HFFc6 (cell line): ENCODE measurements at places on chromosomes 11 and 22.

DNA sequence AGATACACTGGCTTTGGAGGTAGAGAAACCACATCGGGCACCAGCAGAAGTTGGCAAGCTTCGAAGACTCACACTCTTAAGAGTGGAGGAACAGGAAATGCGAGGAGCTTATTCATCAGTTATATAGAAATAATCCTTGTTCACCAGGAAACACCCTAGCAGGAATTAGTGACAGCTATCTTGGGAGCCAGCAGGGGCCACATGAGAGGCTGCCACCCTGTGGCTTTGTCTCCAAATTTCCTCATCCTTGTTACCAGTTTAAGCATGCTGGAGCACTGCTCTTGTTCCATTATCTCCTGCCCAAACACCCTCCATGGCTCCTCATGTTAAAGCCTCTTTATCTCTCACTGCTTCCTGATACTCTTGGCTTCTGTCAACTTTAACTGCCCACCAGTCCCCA, 131.0 kb downstream of the PLEKHA7 start:
- H3K36me3 ChIP-seq = no peaks in the 10 kb centered on the region
- no peak for DNase-seq
- no peak overlapping the region for H3K4me3 ChIP-seq
- no peak overlapping the region for H3K27ac ChIP-seq
- H3K27me3 ChIP-seq = peaks cover 6% of the 10 kb centered on the region

GRCh38 chr11:804599-804964, 449 bp downstream of the PIDD1 start:
- H3K4me1 ChIP-seq = peaks cover 18% of the 10 kb centered on the region
- no peak for DNase-seq
- H3K4me3 ChIP-seq = peak overlapping the region; percentile 85
- H3K36me3 ChIP-seq = peaks cover 4% of the 10 kb centered on the region
- peak overlapping the region; percentile 52; the same call in 1 of the 2 replicates for H3K27ac ChIP-seq

GRCh38 chr11:123429336-123429735, 733 bp upstream of the GRAMD1B start:
- peaks cover 70% of the 10 kb centered on the region for H3K4me1 ChIP-seq
- H3K27me3 ChIP-seq = no peaks in the 10 kb centered on the region
- peak overlapping the region; percentile 99 for H3K27ac ChIP-seq
- DNase-seq = peak; percentile 94
- H3K36me3 ChIP-seq = peaks cover 28% of the 10 kb centered on the region
- H3K4me3 ChIP-seq = peak overlapping the region; percentile 83

DNA sequence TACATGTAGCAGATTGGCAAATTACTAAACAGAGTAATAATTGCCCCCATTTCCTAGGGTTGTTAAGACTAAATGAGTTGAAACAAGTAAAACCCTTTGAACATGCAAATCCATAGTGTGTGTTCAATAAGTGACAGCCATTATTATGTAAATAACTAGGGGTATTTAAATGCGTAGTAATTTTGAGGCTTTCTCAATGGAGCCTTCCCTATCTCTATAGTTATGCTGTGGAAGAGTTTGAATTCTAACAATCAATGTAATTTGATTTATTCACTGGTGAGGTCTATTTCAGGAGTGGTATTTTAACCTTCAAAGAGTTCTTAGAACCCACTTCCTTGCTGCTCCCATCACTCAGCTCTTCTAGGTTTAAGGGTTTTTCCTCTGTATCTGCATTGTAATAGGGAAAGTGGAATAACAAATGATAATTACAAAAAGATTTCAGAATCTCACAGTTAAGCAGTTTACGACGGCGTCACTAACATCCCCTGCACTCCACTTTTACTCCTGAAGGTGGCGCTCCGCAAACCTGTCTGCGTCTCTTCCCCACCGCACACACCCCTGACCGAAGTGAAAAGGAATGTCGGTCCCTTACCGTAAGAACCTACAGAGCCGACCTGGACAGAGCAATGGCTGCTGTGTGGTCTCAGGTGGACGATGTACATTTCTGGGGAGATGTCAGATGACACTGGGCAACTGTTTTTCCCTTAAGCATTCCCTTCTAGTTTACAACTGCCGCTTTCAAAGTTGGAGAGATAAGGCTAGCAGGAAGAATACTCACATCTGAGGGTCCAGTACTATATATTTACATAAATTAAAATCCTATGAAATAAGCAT, 80.8 kb downstream of the ZC3H12C start:
- DNase-seq = peak; percentile 32
- peaks cover 5% of the 10 kb centered on the region for H3K27me3 ChIP-seq
- no peak overlapping the region; the same call in 1 of the 2 replicates for H3K27ac ChIP-seq
- no peaks in the 10 kb centered on the region for H3K36me3 ChIP-seq

- H3K27me3 ChIP-seq = no peaks in the 10 kb centered on the region; the same call in 1 of the 2 replicates
- DNase-seq = peak; percentile 79
- H3K4me3 ChIP-seq = no peak overlapping the region
- peaks cover 10% of the 10 kb centered on the region for H3K36me3 ChIP-seq
These were observed 10.5 kb upstream of the MCHR1 start for GRCh38 chr22:40668611-40669411.

- H3K4me1 ChIP-seq = peaks cover 79% of the 10 kb centered on the region
- 0 out of 2 replicates have a peak, but pooled peaks cover 2% of the 10 kb centered on the region for H3K27me3 ChIP-seq
- peaks cover 14% of the 10 kb centered on the region; the same call in 1 of the 2 replicates for H3K36me3 ChIP-seq
- no peak for DNase-seq
- H3K4me3 ChIP-seq = no peak overlapping the region
These were observed 80.0 kb upstream of the TIMP3 start for GRCh38 chr22:32721328-32722180.

DNA sequence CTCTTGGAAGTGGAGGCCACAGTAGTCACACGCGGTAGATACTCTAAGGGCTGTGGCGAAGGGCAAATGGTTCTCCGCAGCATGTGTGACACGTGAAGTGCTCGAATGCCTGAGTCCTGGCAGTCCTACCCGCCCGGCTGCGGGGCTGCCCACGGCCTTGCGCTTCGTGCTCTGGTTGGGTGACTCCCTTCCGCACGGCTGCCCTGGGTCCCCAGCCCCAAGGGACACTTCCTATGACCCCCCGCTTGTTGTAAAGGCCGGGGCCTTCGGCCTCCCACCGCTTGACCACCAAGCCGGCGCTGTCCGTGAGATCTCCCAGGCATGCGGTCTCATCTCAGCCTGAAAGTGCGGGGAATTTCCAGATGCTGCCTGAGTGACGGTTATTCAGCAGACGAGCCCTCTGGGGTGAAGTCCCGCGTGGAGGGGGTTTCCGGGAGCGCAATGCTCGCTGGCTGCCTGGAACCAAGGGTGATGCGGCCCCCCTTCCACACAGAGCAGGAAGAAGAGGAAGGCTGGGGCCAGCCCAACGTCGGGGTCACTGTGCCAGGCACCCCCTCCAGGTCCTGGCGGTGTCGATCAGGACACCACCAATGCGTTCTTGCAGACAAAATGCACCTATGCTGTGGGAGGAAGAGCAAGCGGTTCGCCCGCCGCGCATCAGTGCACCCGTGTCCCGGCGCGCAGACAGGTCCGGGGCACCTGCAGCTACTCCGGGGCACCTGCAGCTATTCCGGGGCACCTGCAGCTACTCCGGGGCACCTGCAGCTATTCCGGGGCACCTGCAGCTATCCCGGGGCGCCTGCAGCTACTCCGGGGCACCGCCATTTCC, 171.2 kb downstream of the OPCML start:
- no peaks in the 10 kb centered on the region for H3K4me1 ChIP-seq
- no peak for DNase-seq
- H3K27me3 ChIP-seq = no peaks in the 10 kb centered on the region; the same call in 1 of the 2 replicates
- no peak overlapping the region for H3K4me3 ChIP-seq
- H3K27ac ChIP-seq = no peak overlapping the region
- H3K36me3 ChIP-seq = peaks cover 10% of the 10 kb centered on the region
